ENCODE measurements at places on chromosomes 3 and 15.

DNA sequence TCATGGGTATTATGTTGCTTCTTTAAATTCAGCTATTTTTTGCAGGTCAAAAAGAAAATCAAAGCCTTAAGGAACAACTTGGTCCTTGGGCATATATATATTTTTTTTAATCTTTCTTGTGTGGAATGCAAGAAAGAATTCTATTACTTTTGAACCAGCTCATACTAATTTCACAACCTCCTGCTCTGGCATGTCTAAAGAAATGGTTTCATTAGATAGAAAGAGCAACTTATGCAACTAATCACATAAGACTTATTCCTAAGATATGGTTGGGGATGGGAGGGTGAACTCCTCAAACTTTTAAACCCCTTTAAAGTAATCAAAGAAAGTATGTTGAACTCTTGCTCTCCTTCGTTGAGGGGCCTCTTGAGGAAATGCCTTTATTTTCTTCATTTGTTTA lies 114.9 kb downstream of the GMNC start:
- DNase-seq, result no peak

- peak; percentile 38 for DNase-seq
These were observed 7.8 kb upstream of the GPR171 start for GRCh38 chr3:151210676-151211381.

DNA sequence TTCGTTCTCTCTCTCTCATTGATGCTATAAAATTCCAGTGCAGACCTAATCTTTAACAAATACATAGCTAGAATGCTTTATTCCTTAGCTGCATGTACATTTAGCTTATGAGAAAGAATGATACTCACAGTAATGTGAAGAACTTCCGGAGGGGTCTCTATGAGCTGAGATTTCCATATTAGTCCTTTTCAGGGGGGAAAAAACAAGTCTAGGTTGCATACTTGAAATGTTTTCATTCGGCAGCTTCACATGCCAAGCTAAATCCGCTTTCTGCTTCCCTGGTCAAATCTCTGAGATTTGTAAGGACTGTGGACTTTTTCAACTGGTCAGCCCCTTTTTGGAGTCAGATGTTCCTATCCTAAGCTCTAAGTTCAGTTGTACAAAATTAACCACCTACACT lies 111.5 kb upstream of the COL8A1 start:
- DNase-seq, result no peak

DNA sequence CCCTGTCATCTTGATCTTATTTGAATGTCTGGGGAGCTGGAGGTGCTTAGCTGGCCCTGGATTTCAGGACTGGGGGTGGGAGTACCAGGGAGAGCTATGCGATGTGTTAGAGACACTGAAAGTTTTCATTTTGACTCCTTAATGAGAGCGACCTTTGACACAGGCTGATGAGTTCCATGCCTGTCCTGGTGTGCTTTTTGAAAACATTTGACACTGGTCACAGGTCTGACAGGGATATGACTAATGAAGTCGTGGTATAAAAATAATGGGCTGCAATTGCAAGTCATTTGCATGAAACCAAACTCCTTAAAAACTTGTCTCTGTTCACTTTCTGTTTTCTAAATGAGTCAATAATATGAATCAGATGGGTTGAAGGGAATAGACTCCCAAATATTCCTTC lies 81.9 kb downstream of the MECOM start:
- no peak for DNase-seq

DNA sequence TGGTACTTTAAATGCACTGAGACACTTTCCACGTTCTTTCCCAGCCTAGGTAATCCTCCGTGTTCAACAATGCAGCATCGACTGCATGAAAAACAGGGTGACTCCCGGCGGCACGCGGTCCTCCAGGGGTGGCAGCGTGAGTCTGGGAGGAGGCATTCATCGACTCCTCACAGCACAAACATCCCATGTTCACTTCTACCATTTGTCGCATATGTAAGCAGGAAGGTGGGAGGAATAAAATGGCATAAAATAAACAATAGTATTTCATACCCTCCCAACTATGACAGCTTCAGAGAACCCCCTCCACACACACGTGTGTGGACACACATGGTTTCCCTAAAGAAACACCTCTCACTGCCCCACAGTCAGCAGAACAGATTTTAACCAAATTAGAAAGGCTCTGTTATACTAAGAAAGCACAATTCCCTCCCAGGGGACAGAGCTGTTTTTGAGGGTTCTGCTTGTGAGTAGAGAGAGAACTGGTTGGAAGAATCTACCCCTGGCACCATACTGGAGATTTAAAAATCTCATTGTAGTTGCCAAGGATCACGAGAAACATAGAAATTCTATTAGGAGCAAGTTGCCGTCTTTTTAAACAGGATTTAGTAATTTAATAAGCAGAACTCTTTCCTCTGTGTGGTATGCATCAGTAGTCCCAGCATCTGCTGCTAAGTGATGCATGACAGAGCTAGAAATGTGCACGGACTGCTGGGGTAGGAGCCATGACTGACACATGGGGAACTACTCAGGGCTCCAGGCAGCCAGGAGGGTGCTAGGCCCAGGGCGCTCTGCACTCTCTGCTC lies 6.0 kb downstream of the FAM43A start:
- no peak for DNase-seq

- no peak for DNase-seq
These were observed 172.2 kb downstream of the GHSR start for GRCh38 chr3:172276103-172276502.

DNA sequence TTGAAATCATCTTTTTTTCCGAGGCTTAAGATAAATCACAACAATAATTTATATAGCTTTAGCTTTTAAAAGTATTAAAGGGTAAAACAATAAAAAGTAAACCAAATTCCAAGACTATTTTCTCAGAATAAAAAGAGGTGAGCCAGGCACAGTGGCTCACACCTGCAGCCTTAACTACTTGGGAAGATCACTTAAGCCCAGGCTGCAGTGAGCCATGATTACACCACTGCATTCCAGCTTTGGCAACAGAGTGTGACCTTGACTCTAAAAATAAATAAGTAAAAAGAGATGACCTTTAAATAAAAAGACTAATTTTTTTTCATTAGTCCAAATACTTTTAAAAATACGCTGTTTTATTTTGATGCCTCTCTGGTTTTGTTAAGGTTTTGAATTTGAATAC lies 54.4 kb downstream of the C3orf80 start:
- no peak for DNase-seq

- no peak for DNase-seq
These were observed 249.3 kb upstream of the THBS1 start for GRCh38 chr15:39331584-39331983.

DNA sequence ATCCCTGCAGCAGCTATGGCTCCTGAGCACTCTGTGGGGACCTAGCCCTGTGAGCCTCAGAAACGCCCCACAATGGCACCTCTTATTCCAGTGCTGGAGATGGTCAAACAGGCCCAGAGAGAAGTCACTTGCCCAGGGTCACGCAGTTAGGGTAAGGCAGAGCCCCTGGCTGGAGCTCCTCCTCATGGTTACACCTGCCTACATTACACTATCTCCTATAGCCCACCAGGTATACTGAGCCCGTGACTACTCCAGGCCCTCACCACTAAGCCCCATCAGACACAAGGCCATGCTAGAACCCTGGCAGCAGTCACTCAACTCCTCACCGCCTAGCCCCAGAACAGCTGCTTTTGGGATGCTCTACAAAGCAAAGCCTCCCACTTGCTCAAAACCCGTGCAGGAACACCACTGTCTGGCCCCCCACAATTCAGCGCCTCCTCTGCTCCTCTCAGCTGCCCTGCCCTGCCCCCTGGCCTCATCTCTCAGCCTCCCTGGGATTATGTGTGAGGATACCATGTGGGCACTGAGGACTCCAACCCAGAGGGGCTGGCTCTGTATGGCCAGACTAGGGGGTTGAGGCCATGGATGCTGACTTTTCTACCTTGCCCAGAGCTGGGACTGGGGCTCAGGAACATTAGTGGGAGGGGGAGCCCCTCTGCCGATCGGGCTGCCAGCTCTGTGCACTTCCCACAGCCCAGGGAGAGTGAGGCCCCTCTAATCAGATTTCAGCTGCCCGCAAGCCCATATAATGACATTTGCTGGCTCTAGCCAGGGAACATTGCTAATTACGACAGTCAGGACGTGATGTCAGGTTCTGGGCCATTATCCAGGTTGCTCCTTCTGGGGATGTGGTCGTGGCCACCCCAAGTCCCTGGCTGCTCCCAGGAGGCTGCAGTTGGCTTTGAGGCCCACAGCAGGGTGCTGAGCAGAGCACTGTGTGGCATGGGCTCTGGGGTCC lies 4.0 kb downstream of the NT5DC2 start:
- DNase-seq, result peak; percentile 47

DNA sequence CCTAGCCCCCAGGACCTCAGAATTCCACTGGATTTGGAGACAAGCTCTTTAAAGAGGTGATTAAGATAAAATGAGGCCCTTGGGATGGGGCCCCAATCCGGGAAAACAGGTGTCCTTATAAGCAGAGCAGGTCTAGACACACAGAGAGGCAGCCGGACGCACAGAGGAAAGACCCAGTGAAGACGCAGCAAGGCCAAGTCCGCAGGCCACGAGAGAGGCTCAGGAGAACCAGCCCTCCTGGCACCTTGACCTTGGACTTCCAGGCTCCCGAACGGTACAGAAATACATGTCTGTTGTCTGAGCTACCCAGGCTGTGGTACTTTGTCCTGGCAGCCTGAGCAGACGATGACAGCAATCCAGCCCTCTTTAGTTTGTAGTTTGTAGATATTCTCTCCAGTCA lies 324.5 kb downstream of the OCA2 start:
- no peak for DNase-seq

- peak; percentile 39 for DNase-seq
These were observed 105.1 kb downstream of the CPN2 start for GRCh38 chr3:194245975-194246561.

DNA sequence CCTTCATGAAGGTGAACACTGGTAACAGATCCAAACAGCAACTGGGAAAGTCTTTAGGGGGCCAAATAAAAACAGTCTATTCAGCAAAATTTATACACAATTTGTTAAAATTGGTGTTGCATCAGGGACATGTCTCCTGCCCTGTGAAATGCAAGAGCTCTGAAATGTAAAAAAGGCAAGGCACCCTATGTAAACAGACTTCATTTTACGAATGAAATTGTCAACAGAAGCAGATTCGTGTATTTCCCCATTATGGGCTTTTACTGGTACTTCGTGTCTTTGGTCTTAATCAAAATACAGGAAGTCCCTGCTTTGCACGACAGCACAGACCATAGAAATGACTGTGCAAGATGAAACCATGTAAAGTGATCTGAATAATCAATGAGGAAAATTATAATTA lies 127.3 kb upstream of the THBS1 start:
- DNase-seq, result peak; percentile 47

DNA sequence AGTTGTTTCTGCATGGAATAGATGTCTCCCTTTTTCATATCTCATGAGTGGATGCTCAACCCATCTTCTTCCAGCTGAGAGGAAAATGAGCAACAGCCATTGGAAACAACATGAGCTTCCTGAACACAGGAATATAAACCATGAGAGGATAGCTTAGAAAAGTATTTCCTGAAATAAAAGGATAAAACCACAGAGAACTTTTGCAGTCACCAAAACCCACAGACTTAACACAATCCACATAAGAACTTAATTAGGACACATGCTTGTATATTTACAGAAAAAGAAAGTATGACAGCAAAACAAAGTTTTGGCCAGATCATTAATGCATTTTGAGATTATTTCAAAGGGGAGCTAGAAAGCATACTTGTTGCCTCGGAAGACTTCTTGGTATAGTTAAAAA lies 180.5 kb upstream of the RASGRP1 start:
- DNase-seq, result no peak

DNA sequence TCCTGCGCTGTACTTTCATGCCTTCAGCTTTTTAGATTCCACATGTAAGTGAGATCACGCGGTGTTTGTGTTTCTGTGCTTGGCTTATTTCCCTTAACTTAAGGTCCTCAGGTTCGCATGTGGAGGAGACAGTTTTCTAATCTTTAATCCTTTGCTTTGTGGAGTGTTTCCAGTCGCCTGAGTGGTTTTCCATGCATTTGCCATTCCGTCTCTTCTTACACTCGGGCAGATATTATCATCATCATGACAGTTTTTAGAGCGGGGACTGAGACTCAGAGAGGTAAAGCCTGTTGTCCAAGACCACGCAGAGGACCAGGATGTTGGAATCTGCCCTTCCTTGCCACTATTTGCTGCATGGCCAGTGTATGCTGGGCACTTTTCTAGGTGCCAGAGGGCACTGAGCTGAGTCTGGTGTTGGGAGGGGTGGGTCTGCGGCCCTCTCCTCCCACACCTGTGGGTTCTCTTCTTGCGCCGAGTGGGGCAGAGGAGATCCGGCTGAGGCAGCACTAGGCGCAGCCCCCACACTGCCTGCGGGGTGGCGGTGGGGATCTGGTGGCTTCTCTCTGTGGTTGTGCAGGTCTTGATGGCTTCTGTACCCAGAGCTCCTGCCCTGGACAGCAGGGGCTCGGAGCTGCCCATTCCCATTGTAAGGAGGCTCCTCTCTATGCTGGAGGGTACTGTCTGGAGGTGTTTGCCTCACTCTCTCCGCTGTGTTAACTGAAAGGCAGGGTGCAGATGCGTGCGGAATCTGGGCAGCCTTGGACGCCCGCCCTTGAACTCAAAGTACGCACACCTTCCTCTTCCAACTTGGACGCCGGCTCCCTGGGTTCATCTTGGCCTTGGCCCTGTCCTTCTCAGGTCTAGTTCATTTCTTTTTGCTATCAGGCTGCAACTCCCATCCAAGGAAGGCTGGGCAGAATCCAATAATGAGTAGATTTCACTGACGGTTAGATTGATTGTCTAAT lies 156.0 kb upstream of the RGMA start:
- DNase-seq, result no peak

DNA sequence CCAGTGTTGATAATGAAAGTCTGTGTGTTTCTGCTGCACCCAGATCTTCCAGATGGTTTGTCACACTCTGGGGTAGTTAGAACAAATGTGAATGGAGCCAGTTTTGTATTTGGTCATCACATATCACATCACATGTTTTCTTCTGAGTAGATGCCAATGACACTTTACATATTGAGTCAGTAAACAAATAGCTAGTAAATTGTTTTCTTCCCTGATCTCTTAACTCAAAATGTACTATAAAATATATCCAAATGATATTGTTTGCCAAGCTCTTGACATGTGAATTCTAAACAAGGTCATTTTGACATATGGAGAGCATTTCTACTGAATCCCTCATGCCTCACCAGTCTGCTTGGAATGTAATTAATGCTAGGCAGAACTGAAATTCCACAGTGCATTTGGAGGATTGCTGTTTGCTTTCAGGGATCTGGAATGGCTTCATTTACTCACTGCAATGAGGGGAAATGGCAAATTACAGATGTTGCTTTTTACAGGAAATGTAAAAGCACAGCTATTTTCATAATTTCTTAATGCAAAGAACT lies 45.0 kb downstream of the PDHB start:
- DNase-seq, result no peak

- DNase-seq, result no peak
These were observed 200.5 kb upstream of the LRTM1 start for GRCh38 chr3:55128225-55128823.

DNA sequence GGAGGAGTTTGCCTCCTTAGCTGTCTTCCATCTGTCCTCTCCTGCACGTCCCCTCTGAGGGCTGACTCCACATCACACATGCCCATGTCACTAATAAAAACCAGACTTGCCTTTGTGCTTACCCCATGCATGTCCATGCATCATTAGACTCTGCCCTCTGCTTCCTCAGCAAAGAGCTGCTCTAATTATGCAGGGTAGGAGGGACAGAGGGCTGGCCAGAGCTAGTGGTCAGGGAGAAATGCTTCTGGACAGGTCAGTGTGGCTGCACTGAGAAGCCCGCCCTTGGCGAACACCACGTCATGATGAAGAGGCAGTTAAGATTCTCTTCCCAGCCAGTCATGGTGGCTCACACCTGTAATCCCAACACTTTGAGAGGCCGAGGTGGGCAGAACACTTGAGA lies 8.9 kb downstream of the CA12 start:
- no peak for DNase-seq

- DNase-seq, result no peak
These were observed 56.8 kb downstream of the NOX5 start for GRCh38 chr15:69071260-69071659.

All from AML-193 (cell line).